ENCODE measurements at places on chromosomes 11 and 22. TPM values are rescaled to one million over a fixed set of nuclear protein-coding genes. Genes with fewer than 3 reads are reported as not detected.

DNA sequence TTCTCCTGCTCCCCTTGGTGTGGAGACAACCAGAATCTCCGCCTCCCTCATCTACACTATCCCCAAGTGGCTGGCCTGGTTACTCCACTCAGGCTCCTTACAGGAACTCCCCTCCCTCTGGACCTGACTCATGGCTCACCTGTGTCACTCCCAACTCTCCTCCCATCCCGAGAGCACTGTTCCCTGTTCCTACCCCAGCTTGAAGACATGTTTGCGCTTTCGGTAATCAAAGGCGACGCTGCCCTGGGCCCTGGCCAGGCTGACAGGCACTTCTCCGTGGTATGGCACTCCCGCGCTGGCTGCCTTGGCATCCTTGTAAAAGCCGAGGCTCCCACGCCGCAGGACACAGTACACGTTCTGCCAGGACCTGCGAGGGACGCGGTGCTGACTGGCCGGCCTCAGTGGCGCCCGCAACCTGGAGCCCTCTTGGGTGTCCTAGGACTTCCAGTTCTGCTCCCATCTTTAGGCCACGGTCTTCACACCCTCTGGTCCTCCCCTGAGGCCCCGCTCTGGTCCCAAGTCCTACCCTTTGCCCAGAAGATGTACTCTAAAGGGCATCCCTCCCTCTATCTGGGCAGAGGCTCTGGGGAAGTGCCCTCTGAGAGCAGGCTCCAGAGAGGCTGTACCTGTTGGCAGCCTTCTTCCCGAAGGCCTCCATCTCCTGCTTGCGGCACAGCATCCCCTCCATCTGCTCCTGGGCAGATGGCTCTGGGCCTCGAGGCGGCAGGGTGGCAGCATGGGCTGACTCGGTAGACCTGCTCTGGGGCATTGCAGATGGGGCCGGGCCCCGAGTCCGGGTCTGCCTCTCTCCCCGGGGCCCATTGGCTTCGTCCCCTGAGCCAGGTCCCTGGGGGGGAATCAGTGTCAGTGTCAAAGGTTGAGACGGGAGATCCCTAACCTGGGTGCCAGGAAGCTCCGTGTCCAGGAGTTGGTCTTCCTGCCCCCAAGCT, 9.4 kb upstream of the RBM4B start:
- no peak for DNase-seq

DNA sequence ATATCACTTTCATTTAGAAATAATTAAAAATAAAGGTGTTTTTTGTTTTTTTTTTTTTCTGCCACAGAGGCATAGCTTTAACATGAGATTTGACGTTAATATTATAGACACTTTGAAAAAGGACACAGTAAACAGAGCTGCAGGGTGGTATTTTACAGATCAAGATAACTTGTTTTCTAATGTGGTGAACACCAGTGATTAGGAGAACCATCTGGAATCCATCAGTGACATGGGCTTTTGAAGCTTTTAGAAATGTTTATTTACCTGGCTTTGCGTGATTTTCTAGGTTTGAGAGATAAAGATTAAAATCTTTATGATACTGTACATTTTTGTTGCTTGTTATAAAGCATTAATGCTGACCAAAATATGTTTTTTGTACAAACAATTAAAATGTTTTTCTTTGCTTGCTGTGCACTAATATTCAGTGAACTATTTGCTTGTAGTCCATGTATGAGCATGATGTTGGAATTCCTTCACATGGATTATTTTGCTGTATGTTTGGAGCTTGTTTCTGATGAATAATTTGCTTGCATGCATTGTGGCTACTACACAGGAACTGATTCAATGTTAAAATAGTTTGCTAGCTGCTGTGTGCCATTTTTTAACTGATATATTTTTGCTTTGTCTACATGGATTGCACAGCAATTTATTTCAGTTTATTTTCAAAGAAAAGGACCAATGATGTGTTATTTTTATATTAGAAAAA, 352.1 kb upstream of the NARS2 start:
- DNase-seq, result no peak

GRCh38 chr11:69721106-69721505, 17.3 kb upstream of the FGF19 start:
- no peak for DNase-seq

- DNase-seq, result no peak
These were observed 28.6 kb upstream of the RASL10A start for GRCh38 chr22:29344137-29344536.

DNA sequence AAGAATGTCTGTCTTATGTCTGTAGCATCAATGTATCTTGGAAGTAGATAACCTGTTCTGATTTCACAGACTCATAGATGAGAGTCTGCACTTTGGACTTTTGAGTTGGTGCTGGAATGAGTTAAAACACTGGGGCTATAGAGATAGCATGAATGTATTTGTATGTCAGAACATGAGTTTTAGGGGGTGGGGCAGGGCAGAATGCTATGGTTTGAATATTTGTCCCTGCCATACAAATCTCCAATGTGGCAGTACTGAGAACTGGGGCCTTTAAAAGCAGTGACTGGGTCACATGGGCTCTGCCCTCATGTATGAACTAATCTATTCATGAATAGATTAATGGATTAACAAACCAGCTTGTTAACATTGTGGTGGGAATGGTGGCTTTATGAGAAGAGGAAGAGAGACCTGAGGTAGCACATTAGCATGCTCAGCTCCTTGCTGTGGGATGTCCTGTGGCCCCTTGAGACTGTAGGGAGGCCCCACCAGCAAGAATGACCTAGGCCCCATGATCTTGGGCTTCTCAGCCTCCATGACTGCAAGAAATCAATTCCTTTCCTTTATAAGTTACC, 15.5 kb upstream of the OR52K1 start:
- DNase-seq, result no peak

DNA sequence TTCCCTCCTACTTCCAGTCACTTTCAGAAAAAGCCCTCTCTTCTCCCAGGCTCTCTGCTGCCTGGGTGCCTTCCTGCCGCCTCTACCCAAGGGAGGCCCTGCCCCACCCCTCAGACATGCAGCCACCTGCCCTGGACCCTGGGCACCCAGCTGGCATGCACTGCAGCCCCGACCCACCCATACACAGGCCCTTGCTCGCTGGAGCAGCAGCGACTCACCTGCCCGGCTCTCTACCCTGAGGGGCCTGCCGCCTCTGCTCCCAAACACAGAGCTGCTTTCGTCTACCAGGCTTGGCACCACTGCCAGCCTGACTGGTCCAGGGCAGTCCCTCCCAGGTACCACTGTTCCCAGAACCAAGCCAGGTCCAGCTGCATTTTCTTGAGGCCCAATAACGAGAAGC, 1.2 kb upstream of the TSSK2 start:
- no peak for DNase-seq

DNA sequence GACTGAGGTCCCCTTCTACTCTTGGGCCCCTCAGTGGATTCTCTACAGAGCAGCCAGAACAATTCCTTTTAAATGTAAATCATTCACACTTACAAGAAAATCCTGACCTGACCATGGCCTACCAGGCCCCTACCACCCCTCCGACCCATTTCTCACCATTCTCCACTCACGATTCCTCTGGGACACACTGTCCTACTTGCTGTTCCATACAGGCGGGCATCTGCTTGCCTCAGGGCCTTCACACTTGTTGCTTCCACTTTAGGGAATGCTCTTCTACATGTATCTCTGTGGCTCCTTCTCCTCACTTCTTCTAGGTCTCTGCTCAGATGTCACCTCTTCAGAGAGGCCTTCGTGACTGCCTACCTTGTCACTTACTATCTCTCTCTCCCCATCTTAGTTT, 3.4 kb downstream of the USH1C start:
- no peak for DNase-seq

The OR8D1 gene
- polyA plus RNA-seq, result not detected

The UBQLNL gene
- polyA plus RNA-seq, result not detected

The OR8U1 gene
- not detected for polyA plus RNA-seq

The RIBC2 gene
- polyA plus RNA-seq, result not detected

Measured in CD4-positive, CD25-positive, alpha-beta regulatory T cell (primary cell).